ENCODE measurements at places on chromosomes 2 and 18.
A peak's percentile ranks its signal among the peaks of the same experiment; 100 is the strongest.

DNA sequence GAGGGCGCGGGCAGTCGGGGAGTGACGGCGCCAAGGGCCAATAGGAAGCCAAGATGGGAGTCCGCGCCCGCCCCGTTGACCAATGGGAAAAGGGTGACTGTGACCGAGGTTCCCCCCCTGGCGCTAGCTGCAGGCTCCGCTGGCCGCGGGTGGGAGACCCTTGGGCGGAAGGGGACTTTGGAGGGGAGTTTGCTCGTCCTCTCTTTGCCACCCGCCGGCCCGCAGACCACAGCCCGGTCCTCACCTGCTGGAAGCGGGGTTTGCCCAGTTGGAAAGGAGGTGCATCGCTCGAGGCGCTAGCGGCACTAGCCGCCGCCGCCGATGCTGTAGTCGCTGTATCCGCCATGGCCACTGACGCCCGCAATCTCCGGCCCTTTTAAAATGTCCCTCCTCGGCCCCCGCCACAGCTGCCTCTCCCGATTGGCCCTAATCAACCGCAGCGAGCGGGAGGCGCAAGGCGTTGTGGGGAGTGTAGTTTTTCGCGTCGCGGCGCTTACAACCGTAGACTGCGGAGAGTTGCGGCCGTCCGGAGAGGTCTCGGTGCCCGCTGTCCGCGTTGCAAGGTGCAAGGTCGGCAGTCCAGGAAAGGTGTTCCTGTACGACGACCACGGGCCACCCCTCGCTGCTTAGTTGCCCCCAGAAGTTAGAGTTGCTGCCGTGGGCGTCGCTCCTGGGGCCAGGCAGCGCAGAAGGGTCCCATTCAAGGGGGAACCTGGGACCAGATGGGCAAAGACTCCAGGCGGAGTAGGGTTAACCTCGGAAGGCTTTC lies at the start of gene SFXN5:
SFXN5 (minus strand) TSS at position 353 of the 769 bp plus-strand sequence; CDS start at position 346, 7 bp downstream.
- DNase-seq = peak; percentile 84

DNA sequence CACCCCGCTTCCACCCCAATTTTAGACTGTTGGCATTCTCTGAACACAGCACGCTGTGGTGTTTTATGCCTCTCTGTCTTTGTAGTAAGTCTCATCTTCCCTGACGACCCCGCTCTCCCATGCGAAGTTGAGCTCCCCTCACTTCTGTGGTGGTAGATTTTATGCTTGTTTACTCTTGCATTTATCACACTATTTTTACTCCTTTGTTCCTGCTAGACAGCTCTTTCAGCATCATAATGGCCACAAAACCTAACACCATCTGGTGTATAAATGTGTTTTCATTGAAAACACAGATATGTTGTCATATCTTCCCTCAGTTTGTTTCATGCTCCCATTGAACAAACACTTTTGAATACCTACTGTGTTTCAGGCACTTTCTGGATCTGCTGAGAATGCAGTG lies 57.1 kb downstream of the PKP4 start:
- DNase-seq = no peak

DNA sequence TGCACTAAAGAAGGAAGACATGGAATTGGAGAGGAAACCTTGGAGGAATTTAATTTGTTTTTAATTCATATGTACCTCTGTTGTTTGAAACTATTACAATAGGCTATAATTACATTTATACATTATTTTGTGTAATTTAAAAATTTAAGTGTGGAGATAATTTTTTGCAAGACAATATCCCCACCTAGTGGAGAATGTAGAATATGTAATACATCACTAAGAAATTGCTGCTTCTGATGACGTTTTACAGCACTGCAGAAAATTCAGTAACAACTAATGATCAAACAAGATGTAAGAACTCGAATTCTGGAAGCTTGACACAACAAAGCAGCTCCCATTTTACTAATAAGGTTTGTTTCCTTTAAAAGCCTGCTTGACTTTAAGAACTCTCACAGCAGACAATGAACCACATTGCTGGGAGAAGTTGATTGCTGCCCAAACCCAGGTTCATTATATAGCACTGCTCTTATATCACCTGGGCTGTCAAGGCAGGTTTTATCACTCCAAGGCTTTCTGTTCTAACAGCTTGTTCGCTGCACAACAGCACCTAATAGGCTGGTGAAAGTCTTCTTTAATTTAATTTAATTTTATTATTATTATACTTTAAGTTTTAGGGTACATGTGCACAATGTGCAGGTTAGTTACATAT lies 53.4 kb downstream of the THADA start:
- DNase-seq = no peak

DNA sequence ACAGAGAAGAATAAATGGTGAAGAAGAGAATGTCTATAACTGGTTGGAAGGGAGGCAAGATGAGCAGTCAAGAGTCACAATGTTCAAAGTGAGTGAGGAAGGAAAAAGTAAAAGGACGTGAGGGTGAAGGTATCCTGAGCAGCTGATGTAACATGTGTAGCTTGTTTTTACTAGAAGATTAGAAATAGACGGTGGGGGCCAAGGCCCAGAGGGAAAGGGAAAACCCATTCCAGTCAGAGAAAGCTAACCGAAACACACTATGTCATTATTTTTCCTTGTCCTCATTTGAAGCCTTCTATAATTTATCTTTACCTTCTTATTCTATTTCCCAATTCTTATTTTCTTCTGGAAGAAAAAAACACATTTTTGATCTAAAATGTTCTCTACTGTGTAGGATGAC lies 176.6 kb downstream of the THADA start:
- DNase-seq = no peak

GRCh38 chr2:145119225-145119624 lies 599.3 kb upstream of the ZEB2 start:
- no peak for DNase-seq

- no peak for DNase-seq
Observed at GRCh38 chr18:42028247-42028832, 73.3 kb downstream of the PIK3C3 start.

GRCh38 chr2:113253453-113253852 lies 25.3 kb downstream of the PAX8 start:
- DNase-seq = no peak
